Activated B cell treated with CpG ODN at 0.5 μM for 24 hours (primary cell): ENCODE measurements at places on chromosomes 4 and X.

GRCh38 chrX:40539214-40540142 lies 41.3 kb upstream of the ATP6AP2 start:
- peak; percentile 19 for DNase-seq

DNA sequence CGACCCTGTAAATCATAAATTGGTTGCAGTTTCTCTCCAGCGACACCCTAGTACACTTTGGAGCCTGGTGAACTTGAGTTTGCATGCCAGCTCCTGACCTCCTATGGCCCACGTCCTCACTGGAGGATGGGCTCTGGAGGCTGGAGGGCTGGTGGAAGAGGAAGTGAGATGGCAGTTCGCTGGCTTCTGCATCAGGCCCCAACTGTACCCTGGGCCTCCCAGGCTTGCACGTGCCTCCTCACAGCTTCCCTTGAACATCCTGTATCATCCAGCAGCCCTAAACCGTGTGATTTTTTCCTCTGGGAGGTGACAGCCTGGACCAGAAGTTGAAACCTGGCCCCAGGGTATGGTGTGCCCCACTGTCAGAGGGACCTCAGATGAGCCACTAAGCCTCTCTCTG lies 78.5 kb downstream of the HTRA3 start:
- no peak for DNase-seq

DNA sequence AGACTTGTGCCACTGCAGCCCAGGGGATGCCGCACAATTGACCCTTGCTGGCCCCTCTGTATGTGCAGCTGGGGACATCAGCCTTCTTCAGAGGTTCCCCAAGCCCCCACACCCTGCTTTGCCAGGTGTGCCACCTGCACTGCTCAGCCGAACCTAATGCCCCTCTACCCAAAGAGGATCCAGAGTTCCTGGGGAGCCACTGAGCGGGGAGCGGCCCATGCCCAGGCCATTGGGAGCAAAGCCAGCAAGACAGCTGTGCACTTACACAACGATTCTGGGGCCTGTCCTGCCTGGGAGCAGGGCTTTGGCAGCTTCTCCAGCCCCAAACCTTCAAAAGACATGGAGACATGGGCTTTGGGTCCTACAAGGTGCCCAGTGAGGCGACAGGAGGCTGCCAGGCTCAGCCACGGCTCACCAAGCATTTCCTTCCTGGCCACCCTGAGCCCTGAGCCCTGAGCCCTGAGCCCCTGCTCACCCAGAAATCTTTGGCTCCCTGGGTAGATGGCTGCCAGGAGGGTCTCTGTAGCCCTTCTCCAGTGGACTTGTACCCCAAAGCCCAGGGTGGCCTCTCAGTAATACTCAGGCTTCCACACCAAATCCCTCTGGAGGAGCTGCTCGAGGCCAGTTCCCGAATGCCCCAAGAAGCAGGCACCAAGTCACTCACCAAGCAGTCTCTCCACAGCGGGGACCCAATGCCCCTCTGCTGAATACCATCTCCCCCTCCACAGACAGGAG lies 13.0 kb downstream of the PNMA6E start:
- no peak for DNase-seq

DNA sequence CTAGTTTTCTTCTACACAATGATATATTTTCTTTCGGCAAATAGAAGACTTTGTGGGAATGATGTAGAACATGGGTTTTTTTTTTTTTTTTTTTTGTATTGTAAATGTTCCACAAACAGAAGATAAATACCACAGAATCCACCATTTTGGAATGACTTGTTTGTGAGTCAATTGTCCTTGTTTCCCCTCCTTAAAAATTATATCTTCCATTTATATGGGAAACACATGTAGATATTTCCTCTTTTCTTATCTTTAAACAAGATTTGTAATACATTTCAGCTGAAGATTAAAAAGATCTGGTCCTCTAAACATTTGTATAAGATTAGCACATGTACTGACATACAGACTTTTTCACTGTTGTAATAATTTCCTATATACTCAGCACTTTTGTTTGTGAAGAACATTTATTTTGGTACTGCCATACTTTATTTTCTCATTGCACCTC lies 304.6 kb downstream of the SPRY1 start:
- no peak for DNase-seq

GRCh38 chr4:32876546-32876945 lies 2156.4 kb downstream of the PCDH7 start:
- DNase-seq: no peak

DNA sequence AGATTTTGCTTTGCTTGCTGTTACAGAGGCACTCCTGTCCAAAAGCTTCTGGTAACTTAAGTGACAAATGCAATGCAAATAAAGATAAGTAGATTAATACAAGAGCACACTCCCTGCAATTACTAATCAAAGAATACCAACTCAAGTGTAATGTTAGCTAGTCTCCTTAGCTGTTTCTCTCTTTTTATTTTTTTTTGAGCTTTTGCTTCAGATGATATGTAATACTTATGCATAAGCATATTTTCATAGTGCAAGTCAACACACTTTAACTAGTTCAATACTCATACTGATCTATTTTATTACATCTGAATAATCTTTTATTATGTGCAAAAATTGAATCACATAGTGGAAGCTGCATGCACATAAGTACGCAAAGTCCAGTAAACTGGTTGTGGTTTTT lies 2.7 kb downstream of the SLC7A11 start:
- no peak for DNase-seq

GRCh38 chr4:38107818-38108217 lies 147.6 kb downstream of the PTTG2 start:
- no peak for DNase-seq
